Colonic mucosa (tissue), 4 donors: ENCODE measurements at places on chromosomes 11 and 22.

- no peak for DNase-seq
Measured at GRCh38 chr11:91350931-91351330, 873.7 kb upstream of the FAT3 start.

DNA sequence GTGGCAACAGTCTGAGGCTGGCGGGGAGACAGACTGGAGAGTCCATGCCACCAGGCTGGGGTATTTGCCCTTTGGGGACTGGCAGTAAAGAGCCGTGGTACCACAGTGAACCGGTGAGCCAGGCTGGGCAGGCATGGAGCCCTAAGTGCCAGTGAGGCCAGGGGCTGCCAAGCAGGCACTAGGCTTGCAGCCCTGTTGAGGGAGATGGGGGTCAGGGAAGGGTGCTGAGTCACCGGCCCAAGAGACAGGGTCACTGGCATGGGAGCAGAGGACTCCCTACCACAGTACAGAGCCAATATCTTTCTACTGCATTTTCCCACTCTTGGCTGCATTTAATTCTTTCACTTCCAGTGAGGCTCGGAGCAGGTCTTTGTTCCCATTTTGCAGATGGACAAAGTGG lies 30.7 kb upstream of the TEF start:
- DNase-seq: no peak

DNA sequence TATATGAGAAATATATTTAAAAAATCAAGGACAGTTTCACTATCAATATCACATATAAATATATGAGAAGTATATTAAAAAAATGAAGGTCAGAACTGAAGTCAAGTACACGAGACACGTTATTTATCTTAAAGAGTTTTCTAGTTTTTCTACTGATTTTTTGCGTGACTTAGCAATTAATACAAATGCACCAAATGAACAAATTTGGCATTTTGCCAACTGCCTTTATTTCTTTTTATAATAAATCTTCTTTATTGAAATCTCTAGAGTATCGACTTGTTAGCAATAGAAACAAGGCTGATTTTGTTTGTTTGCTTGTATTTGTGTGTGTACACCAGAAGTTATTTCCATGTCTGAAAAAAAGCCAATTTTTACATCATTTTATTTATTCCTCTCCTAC lies 1684.7 kb upstream of the RAG2 start:
- DNase-seq: no peak

- no peak for DNase-seq
Measured at GRCh38 chr11:64768300-64768694, 8.5 kb upstream of the PYGM start.

DNA sequence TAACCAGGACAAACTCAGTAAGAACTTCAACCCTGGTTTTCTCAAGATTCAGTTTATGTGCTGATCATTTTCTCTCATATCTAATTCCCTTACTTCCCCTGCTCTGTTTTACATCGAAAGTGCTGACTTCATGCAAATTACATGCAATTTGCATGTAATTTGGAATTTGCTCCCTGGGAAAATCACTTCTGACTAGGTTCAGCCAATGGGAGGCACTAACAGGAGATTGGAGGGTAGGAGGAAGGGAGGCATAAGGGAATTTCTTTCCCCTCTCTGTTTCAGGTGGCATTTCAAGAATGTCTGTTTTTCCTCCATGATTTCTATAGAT lies 363.3 kb upstream of the CCDC90B start:
- no peak for DNase-seq

DNA sequence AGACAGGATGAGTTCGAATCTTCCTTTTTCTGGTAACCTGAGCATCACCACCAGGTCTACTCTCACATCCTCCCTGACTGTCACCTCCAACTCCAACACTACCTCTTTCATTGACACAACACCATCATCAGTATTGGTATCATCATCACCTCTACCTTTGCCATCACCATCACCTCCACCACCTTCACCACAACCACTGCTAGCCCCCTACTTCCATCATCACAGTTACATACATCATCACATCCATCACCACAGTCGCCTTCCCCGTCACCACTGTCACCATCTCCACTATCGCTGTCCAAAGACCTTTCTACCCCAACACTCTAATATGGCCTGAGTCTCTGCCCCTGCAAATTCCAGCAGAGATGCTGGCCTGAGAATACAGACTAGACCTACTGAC lies 1.4 kb upstream of the INPP5J start:
- DNase-seq: no peak

GRCh38 chr11:124760205-124760652 lies 1.9 kb downstream of the ESAM start:
- DNase-seq: no peak
